Fibroblast of mammary gland (primary cell): ENCODE measurements at places on chromosomes 2 and 18.

DNA sequence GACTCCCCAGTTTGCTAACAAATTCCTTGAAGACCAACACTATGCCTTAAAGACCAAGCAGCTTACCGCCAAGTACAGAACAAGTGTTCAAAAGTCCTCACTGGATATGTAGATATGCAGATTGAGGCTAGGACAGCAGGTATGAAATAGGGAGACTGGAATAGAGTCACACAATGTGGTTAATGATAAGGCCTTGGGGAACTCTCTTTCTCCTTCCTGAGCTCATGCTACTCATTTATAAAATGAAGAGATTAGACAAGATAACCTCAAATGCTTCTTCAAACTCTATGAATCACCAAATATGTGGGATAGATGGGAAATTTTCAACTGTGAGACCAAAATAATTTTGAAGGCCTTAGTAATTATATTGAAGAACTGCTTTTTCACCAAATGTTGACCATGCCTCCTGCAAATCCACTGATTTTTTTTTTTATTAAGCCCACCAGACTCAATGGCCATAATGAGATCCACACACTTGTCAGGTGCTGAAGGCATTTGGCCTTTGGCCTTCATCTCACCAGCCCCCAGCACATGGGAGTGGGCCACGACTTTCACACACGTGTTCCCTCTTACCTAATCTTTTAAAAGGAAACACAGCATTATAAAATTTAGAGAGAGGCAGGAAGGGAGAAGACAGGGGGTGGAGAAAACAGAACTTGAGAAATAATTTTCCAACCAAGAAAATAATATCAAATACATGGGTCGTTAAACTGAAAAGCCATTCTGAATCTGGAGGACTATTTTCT, 181.5 kb downstream of the EN1 start:
- DNase-seq, result no peak

DNA sequence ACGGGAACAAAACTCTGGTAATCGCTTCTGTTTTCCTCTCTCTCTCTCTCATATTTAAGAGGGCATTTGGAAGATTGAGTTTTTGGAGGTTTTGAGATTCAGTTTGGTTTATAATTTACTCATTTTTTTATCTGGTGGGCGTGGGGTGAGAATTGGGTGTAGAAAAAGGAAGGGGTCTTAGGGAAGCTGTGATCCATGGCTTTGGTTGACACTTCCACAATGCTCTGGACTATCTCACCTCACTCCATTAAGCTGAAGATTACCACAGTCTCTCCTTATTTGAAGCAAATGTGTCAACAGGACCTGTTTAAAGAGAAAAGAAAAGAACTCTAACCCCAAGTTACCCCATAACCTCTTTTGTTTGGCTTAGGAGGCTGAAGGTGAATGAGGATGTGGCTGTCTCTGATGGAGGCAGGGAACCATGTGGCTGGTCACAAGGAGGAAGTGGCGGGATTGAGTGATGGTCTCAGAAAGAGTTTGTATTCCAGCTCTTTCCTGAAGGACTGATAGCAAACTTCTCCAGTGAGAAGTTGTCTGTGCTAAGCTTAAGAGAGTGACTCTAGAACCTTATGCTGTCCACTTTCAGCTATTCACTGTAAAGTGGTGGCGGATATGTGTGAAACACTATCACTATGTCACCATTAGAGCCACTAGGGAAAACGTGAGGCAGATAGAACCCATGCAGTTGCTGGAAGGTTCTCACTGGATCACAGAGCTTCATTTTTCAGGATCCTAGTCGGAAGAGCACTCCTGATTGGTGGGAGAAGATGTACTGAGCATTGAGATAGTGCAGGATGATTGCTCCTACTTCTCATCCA, 934 bp downstream of the ZNF804A start:
- peak; percentile 8 for DNase-seq

- DNase-seq, result peak; percentile 48
Observed at GRCh38 chr2:69538872-69539548, 101.8 kb upstream of the NFU1 start.

DNA sequence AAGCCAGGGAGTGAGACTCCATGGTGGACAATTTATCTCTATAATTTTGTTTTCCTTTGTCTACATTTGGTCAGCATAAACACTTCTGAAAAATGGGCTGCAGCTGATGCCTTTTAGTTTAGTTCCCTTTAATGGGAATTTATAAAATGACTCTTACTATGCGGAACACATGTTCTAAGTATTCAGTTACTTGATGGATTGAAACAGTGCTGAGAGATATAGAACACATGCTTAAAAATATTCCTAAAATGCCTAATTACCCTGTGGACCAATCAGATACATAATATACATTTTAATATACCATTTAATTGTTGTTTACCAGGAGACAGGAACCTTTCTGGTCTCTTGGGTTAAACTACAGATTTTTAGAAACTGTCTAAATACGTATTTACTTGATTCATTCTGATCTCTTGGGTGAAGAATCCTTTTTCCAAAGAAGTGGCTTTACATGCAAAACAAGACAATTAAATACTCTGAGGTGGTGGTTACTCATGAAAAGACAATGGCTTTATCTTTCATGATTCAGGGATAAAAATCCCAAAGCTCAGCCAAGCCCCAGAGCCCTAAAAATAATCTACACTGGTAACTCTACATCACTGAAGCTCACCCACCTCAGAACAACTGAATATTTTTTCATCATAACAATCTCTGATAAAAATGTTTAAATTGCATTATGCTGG, 128.1 kb upstream of the SERTAD2 start:
- no peak for DNase-seq

- peak; percentile 35 for DNase-seq
Observed at GRCh38 chr18:36593001-36593400, 235.8 kb downstream of the TPGS2 start.

GRCh38 chr2:227610123-227610522, 4.5 kb downstream of the SCYGR3 start:
- DNase-seq, result no peak

GRCh38 chr2:47869859-47870595, 36.3 kb downstream of the FBXO11 start:
- DNase-seq, result peak; percentile 33

DNA sequence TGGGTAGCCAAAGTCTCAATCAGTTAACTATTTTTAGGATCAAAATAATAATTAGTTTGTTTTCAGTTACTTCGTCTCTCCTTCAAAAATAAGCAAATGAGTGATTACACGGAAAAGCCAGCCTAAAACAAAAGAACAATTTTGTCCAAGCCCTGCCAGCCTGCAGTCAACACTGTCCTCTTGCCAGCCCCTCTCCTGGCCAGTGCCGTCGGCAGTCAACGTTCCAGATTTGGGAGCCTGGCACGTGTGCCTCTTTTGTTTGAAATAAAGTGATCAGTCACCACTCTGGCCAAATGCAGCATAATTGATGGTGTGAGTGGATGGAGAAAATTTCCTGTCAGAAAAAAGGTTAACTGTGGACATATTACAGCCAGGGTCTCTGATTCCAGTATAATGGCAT, 260.6 kb upstream of the SKOR2 start:
- DNase-seq, result no peak

GRCh38 chr2:236205867-236206645, 37.9 kb upstream of the GBX2 start:
- peak; percentile 29 for DNase-seq

DNA sequence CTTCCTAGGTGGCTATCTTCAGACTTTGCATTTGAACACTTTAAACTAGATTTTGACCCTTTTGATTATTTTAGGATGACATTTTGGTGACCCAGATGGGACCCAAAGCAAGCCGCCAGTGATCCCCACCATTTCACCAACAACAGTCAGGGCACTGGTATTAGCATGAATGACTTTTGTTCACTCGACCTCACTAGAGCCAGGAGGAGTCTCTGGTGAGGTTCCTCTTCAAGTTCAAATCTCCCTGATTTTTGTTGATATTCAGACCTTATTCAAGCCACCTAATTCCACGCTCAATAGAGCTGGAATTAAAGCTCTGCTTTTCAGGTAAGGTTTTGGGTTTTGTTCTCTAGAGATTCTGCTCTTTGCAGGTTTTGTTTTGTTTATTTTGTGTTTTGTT, 202.3 kb downstream of the MREG start:
- DNase-seq, result no peak

DNA sequence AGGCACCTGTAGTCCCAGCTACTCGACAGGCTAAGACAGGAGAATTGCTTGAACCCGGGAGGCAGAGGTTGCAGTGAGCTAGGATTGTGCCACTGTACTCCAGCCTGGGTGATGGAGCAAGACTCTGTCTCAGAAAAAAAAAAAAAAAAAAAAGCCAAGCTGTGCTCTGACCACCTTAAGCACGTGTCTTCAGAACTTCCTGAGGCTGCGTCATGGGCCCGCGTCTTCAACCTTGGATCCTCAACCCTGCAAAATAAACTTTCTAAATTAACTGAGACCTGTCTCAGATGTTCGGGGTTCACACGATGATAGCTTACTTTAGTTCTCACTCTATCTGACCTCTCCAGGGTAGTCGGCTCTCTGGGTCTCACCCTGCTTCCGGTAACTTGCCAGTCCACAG, 65.8 kb upstream of the CABLES1 start:
- no peak for DNase-seq

- no peak for DNase-seq
Observed at GRCh38 chr18:49515516-49515915, 28.5 kb upstream of the C18orf32 start.

- no peak for DNase-seq
Observed at GRCh38 chr18:60149316-60149715, 223.3 kb downstream of the MC4R start.

DNA sequence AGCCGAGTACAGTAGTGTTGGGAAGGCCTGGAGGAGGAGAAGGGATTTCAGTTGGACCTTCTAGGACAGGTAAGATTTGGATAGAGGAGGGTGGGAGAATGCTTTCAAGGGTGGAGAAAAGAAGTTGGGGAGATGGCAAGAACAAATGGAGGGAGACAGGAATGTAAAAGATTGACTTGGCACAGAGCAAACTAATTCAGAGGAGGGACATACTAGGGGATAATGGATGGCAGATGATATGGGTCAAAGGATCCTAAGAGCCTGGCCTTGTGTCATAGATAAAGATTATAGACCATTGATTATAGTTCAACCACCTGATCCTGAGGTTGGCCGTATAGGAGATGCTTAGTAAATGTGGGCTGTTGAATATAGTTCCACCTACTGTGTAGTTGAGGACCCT, 12.4 kb downstream of the WDR43 start:
- DNase-seq, result no peak

DNA sequence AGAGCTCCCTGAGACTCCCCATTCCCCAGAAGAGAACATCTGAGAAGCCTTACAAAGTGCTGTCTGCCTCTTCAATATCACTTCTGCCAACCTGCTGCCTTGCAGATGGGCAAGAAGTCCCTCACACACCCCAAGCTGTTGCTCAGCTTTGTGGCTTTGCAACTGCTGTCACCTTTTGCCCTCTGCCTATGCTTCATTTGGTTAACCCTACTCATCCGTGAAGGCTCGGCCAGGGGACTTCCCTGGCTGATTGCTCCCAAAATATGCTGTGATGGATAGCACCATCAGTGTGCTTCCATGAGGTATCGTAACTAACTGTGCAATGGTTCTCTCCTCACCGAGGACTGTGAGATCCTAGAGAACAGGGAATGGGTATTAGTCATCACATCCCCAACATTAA, 88.9 kb upstream of the CYP1B1 start:
- no peak for DNase-seq

DNA sequence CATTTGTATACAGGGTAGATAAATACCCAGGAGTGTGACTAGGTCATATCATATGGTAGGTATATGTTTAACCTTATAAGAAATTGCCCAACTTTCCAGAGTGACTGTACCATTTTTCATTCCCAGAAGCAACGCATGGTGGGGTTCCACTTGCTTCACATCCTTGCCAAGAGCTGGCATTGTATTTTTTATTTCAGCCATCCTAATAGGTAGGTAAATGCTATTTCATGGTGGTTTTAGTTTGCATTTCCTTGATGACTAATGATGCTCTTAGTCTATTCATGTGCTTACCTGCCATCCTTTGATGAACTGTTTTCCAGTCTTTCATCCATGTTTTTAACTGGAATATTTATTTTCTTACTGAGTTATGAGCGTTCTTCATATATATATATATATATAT, 51.9 kb downstream of the MAP4K3 start:
- DNase-seq, result no peak

DNA sequence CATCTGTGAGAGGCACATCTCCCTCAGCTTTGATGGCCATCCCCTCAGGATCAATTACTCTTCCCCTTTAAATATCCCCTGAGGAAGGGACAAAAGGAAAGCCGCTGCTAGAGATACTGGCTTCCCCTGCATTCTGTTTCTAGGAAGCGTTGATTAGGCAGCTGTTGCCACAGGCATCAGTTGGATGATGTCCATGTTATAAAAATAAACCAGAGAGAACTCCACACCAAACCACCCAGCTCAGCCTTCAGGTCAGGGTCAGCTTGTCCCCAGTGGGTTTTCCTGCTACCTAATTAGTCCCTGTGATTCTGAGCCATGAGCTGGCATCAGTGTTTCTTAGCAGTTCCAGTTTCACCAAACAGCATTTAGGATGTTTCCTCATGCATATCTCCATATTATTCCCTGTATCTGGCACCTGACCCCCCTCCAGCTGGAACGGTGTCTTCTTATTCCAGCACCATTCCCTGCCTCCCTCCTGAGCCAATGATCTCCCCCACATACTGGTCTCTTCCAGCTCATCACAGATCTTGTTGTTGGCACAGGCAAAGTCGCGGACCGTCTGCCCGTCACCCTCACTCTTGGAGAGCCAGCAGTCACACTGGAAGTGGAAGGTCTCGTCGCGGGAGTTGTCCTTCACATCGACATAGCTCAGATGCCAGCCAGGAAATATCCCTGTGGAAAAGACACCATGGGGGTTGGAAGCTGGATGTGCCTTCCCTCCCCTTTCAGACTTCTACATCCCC, 168.4 kb downstream of the LOXHD1 start:
- no peak for DNase-seq

DNA sequence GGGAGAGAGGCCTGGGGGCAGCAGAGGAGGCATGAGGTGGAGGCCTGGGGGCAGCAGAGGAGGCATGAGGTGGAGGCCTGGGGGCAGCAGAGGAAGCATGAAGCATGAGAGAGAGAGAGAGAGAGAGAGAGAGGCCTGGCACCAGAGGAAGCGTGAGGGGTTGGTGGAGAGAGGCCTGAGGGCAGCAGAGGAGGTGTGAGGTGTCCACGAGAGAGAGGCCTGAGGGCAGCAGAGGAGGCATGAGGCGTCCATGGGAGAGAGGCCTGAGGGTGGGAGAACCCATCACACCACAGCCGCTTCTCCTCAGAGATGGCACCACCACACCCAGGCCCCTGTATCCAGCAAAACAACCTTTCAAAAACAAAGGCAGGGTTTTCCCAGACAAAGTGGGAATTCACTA, 55.7 kb upstream of the KCNG2 start:
- no peak for DNase-seq

- DNase-seq, result no peak
Observed at GRCh38 chr2:233023761-233024410, 8.6 kb upstream of the NEU2 start.
